ENCODE measurements at places on chromosomes 7 and 10. TPM values are rescaled to one million over a fixed set of nuclear protein-coding genes. Genes with fewer than 3 reads are reported as not detected.

Gene EN2
- not detected for total RNA-seq

Gene DLX5
- total RNA-seq: not detected

Gene C10orf67
- total RNA-seq: 1.6 TPM

Gene PLPP4
- total RNA-seq: 0.38 TPM

Gene GRM8
- not detected for total RNA-seq

Gene GIMAP1
- 13.0 TPM for total RNA-seq

Gene GALNT17
- 7.1 TPM for total RNA-seq

Gene CCDC3
- total RNA-seq: 10.2 TPM

Gene HNRNPA2B1
- 343 TPM for total RNA-seq

Gene SKIDA1
- 0.69 TPM for total RNA-seq

Gene EFCAB10
- 1.6 TPM for total RNA-seq

Gene TEX36
- total RNA-seq: not detected

Gene POT1
- total RNA-seq: 15.7 TPM

Gene HOGA1
- total RNA-seq: 2.3 TPM

Gene NOS3
- 42.9 TPM for total RNA-seq

Gene NYAP1
- 0.55 TPM for total RNA-seq

Gene CTAGE4
- total RNA-seq: 9.5 TPM

DNA sequence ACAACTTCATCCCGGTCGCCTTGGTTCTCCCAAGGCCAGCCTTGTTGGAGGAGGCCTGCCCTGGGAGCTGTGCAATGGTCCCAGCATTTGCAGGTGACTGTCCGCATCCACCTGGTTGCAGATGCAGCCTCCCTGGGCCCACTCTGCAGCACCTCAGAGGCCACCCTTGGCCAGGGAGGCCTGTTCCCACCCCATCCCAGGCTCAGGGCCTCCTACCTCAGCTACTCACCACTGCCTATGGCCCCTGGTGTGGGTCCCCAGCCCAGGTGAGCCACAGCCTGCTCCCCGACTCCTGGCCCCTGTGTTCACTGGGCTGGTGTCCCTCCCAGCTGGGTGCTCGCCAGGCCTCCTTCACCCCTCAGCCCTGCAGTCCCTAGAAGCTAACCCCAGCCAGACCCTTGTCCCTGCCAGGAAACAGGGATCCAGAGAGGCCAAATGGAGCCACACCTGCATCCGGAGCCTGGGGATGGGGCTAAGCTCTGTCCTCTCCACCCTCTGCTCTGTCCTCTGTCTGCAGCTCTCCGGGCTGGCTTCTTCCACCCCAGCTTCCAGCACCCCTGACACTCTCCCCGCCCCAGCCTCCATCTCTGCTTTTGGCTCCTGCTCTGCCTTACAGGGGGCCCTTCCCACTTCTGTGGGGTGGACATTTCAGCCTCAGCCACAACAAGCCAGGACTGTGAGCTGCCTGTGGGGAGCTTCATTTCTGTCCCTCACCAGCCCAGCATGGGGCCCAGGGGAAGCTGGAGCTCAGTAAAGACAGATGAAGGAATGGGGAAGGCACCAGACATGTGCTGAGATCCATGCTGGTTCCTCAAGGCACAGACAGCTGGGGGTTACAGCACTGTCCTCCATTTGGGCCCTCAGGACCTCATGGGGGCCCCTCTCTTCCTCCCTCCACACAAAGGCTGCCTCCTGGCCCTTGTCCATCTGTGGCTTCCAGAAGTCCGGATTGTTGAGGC is 35.6 kb upstream of the ANTXRL start:
- no peak for DNase-seq

- no peak for DNase-seq
Measured at GRCh38 chr7:24138343-24138742, 145.6 kb upstream of the NPY start.

DNA sequence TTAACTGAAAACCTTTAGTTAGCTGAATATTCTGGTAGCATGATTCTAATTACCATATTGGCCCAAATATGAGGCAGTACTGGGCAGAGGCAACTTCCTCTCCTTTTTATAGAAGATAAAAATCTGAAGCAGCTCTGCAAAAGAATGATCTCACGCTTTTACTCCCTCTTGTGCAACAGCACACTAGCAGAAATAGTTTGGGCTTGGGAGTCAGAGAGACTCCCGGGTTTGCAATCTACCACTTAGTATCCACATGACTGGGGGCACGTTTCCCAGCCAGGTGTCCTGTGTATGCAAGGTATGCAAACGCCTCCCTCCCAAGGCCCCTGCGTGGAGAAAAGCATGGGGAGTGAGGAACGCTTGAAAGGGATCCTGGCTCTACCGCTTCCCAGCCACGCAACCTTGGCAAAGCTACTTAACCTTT is 47.2 kb upstream of the RHEB start:
- DNase-seq: peak; percentile 69

- no peak for DNase-seq
Measured at GRCh38 chr10:51000164-51000563, 74.1 kb upstream of the PRKG1 start.

DNA sequence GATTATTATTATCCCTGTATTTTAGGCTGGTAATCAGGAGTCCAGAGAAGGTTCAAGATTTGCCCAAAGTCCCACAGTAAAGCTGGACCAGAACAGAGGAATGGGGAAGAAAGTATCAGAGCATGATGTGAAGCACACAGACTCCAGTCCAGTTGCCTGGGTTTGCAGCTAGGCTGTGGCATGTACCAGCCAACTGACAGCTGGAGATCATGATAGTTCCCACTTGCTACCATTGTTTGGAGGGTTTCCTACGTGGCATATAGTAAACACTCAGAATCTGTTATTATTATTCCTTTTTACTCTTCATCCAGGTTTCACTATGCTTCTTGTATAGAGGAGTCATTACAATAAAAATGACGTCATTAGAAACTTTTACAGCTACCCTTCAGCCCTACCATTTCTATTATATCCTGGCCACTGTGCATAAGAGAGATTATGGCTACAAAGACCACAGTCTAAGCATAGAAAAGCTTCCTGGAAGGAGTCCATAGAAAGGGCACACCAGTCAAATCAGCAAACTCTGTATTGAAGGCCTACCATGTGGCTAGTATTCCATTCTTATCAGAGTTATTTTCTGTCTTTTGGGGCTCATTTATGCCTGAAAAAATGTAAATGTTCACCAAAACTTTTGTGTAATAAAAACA is 66.6 kb downstream of the MTPN start:
- DNase-seq: no peak

DNA sequence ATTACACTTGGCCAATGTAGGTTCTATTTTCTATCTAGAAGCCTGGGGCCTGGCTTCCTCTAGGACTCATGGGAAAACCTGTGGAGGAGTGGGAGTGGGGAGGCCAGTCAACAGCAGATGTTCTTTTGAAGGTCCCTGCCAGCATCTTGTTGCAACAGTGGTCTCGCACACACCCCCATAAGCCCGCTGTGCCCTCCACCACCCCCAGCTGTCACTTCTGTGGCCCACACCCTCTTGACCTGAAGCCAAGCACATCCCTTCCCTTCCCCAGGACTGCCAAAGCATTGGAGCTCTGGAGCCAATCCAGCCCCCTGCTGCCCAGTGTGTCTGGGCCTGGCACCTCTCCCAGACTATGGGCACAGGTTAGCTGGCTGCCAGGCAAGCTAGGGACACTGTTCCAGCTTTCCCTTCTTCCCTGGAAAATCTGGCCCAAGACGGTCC is 1.9 kb upstream of the STX1A start:
- no peak for DNase-seq

GRCh38 chr7:134684165-134684564 is 37.5 kb downstream of the BPGM start:
- no peak for DNase-seq

DNA sequence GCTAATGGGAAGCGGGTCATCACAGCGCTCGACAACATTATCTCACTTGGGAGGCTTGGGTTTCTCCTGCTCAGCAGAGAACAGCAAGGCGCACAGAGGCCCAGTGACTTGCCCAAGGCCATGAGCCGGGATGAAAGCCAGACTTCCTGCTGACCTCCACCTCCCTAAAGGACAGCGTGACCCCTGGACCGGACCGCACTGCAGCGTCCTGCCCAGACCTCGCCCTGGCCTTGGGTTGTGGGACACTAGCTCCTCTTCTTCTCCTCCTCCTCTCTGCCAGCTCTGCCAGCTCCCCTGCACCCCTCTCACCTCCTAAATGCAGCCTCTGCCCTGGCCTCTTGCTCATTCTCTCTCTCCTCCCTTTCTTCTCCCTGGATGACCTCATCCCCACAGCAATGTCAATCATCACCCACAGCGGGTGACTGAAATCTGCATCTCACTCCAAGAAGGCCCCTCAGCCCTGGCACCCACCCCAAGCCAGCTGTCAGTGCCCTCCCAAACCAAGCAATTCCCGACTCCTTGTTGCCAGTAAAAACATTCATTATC is 19.4 kb downstream of the SPOCK2 start:
- no peak for DNase-seq

- DNase-seq: no peak
Measured at GRCh38 chr10:69583106-69583505, 9.9 kb upstream of the NEUROG3 start.

DNA sequence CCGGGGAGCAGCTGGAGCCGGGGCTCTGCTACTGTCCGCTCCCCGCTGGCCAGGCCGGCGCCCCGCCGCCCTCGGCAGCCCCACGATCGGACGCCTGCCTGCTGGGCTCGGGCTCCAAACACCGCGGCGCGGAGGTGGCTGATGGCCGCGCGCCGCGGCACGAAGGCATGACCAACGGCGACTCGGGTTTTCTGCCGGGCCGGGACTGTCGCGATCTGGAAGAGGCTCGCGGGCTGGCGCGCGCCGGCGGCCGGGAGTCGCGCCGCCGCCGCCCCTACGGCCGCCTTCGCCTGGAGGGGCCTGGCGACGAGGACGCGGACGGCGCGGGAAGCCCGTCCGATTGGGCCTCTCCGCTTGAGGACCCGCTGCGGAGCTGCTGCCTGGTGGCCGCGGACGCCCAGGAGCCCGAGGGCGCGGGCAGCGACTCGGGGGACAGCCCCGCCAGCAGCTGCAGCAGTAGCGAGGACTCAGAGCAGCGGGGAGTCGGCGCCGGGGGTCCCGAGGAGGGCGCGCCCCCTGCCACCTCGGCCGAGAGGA is 570 bp downstream of the TBC1D12 start:
- peak; percentile 73 for DNase-seq

DNA sequence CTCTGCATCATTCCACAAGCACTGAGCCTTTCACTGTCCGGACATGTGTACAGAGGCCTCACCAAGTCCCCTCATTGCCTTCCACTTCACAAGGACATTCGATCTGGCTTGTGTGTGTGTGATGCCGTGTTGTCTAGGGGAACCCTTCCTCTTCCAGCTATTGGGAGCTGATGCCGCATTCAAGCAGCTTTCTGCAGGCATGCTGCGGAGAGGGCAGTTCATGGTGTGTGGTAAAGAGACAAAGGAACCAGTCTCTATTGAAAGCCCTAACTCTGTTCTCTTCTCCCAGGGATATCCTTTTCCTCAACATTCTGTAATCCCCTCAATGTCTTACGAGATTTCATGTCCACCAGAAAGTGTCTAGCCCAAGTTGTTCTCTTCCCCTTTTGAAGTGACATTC is 141.6 kb downstream of the ALOX5 start:
- no peak for DNase-seq

DNA sequence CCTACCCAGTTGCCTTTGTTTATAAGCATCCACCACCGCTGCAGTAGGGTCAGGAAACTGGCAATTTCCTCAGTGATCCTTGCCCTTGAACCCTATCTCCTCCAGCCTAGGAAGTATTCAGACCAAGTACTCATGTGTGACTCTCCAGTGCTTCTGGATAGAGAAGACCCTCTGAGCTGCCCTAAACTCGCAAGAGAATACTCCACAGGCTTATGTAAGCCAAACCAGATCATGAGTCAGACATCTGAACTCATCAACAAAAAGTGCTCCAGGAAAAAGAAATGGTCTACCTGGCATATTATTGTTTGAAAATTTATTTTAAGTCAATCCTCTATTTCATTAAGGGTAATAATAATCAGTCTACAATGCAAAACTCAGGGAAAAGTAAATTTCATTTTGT is 101.3 kb downstream of the KAT6B start:
- no peak for DNase-seq

DNA sequence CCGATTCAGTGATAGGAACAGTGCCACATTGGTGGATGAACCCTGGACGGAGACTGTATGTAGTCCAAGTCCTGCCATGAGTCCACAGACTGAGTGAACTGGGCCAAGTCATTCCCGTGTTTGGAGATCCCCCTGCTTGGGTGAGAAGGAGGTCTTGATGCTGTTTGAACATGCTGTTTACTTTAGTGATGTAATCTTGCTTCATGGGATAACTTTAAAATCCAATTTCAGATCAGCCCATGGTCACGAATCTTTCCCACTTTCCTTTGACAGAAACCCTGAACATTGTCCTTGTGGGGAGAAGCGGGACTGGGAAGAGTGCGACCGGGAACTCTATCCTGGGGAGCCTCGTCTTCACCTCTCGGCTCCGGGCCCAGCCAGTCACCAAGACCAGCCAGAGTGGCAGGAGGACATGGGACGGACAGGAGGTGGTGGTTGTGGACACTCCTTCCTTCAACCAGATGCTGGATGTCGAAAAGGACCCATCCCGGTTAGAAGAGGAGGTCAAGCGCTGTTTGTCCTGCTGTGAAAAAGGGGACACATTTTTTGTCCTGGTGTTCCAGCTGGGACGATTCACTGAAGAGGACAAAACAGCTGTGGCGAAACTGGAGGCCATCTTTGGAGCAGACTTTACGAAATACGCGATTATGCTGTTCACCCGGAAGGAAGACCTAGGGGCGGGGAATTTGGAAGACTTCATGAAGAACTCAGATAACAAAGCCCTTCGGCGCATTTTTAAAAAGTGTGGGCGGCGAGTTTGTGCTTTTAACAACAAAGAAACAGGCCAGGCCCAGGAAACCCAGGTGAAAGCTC is 26.6 kb downstream of the GIMAP8 start:
- DNase-seq: no peak

DNA sequence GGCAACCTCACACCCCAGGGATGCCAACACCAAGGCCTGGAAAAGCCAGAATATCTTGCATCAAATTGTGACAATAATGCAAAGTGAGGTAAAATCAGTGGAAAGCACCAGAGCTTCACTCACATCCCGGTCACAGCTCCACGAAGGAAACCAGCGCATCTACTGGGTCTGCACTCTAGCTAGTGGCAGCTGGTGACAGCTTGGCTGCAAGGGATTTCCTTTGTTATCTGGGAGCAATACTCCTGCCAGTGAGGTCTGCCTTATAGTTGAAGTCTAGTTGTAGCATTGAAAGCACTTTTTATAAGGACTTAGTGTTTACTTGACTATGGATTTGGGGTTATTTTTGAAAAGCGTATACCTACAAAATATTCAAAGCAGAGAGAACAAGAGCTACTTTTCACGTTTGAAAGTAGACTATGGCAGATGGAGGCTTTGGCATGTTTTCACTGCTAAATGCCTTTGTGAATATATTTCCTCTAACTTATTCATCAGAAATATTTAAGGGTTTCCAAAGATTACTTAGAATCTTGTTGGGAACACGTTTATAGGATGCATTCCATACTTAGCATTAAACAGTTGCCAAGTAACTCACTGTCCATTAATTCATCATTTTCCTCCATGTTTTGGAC is 26.1 kb downstream of the WDFY4 start:
- DNase-seq: no peak

GRCh38 chr7:12582362-12582761 is 11.8 kb downstream of the SCIN start:
- DNase-seq: no peak

- DNase-seq: no peak
Measured at GRCh38 chr7:134246761-134247160, 70.0 kb downstream of the SLC35B4 start.

GRCh38 chr7:18555120-18555519 is 59.6 kb downstream of the HDAC9 start:
- no peak for DNase-seq

- DNase-seq: no peak
Measured at GRCh38 chr10:91557651-91558111, 75.2 kb downstream of the PPP1R3C start.

- DNase-seq: no peak
Measured at GRCh38 chr10:6917125-6917524, 337.0 kb upstream of the PRKCQ start.

GRCh38 chr7:13093160-13093559 is 405.7 kb downstream of the ARL4A start:
- no peak for DNase-seq

All from upper lobe of right lung (tissue), 1 donor.